ENCODE measurements at places on chromosomes 7 and 10.

DNA sequence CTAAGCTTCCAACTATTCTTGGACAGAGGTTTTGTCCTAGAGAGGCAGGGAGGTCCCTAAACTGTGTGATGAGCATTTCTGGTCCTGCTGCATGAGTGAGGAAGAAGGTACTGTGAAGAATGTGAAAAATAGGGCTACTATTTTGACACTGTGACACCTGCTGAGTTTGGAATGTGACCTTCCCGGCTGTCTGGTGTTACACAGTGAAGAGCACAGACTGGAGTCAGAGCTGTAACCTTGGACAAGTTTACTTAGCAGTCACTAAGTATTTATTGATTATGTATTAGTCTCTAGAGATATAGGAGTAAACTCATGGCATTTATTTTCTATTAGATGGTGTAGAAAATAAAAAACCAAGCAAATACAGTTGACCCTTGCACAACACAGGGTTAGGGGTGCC lies 12.3 kb downstream of the GOLGA7B start:
- no peak for DNase-seq

DNA sequence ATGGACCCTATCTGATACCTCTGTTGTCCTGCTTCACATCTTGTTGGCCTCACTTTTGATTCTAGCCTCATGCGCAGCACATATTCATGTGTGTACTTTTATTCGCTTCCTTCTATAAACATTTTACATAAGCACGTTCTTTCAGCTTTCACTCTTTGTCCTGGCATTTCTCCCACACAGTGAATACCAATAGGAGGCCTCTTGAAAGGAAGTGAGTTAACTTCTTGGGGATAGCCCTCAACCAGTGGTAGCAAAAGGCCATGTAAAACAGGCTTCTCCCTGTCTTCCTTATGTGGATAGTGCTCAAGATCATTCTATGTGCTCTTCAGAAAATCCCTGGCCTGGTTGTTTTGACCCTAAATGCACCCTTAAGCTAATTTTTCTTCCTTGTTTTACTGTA lies 633.9 kb upstream of the MBL2 start:
- no peak for DNase-seq

DNA sequence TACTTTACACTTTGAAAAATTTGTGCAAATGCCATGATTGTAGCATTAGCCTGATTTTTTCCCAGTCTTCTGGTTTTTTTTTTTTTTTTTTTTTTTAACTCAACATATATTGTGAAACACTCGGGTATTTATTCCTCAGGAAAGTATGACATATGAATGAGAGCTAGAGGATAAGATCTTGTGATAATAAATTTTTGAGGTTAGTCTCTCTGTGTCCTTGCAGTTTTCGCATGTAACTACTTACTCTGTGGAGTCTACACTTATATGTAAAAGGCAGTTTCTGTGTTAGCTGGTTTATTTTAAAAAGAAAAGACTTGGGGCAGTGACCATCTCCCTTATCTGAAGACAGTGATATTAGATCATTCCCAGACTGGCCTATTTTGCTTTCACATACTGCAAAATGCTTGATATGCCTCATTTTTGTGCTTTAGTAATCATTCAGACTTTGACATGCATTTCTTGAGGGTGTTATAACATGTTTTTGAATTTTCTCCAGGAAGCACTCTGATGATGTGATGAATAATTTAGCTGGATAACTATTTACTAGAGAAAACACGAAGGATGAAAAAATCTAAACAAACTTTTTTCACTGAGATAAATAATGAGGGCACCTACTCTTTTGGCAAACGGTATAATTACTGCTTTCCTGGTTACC lies 371.0 kb downstream of the NRG3 start:
- no peak for DNase-seq

DNA sequence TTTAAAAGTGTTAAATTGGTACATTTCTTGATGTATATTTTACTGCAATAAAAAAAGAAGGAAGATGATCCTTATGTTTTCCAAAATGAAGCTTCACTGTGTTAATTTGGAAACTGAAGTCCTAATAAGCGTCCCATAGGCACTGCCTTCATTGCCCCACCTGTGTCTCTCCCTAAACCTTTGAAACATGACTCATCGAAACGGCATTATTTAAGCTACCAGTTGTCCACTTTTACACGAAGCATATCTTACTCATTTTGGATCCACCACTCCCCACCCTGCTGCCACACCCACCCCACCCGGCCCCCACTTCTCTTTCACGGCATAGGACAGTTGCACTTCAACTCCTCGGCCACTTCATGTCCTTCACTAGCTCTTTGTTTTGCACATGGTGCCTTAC lies 85.5 kb downstream of the KIAA1549 start:
- no peak for DNase-seq

DNA sequence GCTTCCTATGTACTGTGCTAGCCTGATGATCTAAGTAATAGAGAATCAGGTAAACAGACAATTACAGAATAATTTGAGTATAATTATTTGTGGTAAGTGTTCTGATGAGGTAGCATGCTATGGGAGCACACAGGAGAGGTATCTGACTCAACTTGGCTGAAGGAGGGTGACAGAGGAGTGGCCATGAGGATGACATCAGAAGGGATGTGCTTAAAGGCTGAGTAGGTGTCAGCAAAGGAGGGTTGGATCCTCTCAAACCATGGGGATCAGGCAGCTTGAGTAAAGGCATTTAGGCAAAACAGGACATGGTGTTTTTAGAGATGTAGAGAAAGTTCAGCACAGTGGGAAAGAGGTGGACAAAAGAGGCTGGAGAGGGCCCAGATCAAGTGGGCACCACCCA lies 29.0 kb downstream of the KLHDC10 start:
- no peak for DNase-seq

DNA sequence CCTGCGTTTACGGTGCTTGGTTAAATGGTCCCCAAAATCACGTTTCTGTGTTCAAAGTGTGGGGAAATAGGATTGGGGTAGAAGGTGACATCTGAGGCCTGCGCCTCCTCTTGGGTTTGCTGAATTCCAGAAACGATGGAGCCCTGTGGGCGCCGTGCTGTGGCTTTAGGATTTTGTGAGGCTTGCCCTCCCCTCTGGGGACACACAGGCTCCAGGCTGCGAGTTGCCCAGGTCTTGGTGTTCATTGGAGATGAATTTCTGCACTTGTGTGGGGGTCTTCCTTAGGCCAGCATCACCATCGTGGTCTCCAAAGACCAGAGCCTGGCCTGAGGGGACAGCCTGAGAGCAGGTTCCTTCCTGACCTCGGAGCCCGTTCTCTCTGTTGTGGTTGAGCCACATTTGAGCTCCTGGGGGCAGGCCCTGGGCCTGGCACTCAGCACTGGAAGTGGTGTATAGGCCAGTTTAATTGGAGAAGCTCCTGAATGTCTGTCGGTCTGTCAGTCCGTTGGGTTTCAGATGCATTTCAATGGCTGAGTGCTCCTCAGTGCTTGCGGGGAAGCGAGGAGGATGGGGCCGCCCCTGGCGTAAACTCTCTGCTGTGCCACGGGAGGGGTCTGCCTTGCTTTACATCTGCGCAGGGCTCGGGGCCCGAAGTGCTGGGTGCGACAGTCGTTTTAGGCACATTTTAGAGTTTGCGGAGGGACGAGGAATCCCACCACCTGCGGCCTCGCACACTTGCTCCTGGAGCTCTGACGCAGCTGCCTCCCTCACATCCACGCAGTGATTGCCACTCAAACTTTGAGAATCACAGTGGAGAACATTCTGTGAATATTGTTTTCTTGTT lies 71.7 kb downstream of the DNAJB6 start:
- no peak for DNase-seq

GRCh38 chr10:80394358-80394916 lies 13.9 kb upstream of the PRXL2A start:
- no peak for DNase-seq

DNA sequence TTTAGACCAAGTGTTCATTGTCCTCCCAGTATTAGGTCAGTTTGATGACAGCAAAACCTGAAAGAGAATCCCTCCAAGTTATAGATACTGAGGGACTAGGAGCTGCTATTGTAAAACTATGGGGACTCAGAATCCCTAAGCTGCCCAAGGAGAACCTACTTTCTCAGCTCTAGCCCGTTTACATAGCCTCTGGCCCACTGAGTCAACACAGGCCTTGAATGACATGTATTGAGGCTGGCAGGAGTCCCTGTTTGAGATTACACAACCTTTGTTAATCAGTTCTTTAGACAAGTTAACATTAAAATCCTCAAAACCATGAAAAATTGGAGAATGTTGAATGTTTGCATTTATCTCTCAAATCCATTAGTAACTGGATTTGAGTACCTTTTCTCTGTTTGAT lies 1079.0 kb downstream of the KCNMA1 start:
- DNase-seq, result no peak

DNA sequence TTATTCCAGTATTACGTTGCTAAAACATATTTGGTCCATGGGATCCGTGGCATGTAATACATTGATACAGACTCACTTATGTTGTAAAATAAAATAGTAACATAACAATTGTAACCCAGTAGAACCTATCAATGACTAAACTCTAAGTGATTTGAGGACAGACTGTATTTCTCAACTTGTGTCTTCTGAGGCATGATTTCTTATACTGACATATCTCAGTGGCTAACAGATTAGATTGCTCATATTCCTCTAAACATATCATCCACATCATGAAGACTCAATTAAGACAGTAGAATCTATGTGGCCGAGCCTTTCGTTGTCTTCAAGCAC lies 72.3 kb downstream of the CREB5 start:
- no peak for DNase-seq

GRCh38 chr7:104627516-104627915 lies 299.1 kb downstream of the LHFPL3 start:
- peak; percentile 49 for DNase-seq

DNA sequence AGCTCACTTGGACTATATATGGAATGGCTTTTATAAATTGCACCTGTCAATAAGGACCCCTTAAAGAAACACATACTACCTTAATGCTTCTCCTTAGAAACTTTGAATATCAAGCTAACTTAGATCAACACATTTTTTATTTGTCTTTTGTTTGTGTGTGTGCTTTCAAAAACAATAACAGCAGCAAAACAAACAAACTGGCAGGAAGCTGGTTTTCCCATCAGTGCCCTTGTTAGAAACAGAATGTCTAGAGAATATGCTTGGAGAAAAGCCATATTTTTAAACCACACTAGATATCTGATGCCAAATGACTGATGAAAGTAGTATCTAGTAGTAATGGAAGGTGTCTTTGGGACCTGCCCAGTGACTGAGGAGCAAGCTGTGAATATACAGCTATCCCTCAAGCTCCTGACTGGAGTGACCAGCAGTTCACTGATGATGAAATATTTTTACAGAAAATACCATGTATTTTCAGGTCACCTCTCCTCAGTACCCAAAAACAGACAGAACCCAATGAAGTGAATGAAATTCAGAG lies 1.0 kb downstream of the PDE1C start:
- DNase-seq, result no peak

GRCh38 chr7:13104128-13104527 lies 416.7 kb downstream of the ARL4A start:
- DNase-seq, result no peak

DNA sequence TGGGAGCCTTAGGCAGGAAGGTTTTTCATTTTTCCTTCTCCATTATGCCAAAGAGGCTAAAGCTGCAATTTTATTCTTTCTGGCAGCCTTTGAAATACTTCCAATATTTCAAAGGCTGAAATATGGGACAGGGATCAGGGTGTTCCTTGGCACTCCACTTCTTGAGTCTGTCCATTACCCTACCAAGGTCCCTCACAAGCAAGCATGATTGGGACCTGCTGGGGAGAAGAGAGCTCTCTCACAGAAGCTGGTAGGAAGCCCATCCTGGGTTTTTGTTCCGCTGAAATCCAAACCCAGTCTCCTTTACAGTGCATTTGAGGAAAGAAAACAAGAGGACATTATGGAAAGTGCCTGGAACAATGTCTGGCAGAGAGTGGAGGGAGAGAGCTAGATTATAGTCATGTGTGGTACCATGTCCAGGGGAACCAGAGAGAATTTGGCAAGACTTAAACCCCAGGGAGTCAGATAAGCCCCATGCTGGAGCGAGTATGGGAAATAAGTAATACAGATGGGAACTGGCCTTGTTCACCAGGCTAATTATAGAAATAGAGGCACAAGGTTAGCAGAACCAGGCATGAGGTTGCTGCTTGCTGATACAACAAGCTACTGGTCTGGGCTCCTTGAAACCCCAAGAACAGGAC lies 104.7 kb downstream of the LSM5 start:
- no peak for DNase-seq

- DNase-seq, result no peak
These were observed 112.2 kb upstream of the HGF start for GRCh38 chr7:81882086-81882485.

GRCh38 chr7:54813398-54813797 lies 54.4 kb upstream of the SEC61G start:
- peak; percentile 18 for DNase-seq
